T1000 (cell line): ENCODE measurements at places on chromosomes 1 and 21.

DNA sequence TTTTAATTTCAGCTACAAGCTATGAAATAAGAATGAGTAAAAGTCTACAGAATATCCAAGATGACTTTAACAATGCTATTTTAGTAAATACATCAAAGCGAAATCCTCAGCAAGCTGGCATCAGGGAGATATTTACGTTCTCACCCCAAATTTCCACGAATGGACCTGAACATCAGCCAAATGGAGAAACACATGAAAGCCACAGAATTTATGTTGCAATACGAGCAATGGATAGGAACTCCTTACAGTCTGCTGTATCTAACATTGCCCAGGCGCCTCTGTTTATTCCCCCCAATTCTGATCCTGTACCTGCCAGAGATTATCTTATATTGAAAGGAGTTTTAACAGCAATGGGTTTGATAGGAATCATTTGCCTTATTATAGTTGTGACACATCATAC is 13.7 kb upstream of the CLCA1 start:
- no peak for DNase-seq

- no peak for DNase-seq
Observed at GRCh38 chr1:119974013-119974412, 77.7 kb upstream of the ADAM30 start.

DNA sequence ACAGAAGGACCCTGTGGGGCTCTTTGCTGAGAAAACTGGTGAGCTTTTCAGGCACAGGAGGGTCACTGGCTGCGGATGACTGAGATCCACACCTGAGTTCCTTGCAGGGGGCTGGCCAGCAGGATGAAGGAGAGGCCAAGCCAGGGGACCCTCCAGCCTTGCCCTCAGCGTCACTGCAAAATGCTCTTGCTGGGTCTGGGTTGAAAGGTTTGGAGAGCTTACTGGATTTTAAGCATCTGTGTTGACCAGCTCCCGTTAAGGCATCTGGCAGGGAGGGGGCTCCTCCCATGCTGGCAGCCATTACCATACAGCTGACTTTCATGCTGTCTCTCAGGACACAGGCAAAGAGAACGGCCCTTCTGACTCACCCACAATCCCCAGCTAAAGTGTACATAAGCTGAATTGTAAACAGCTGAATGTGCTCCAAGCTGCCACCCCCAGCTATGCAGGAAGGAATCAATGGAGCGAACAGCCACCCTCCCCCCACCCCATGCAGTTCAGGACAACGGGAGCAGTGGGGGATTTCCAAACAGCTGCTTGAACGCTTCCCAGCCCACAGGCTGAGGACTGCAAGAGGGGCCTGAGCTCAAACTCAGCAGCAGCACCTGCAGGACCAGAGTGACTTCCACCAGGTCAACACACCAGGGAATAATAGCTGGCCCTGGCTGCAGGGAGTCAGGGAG is 21.3 kb upstream of the A3GALT2 start:
- DNase-seq = peak; percentile 68

GRCh38 chr1:229295745-229296144 is 24.8 kb downstream of the RAB4A start:
- DNase-seq = no peak

DNA sequence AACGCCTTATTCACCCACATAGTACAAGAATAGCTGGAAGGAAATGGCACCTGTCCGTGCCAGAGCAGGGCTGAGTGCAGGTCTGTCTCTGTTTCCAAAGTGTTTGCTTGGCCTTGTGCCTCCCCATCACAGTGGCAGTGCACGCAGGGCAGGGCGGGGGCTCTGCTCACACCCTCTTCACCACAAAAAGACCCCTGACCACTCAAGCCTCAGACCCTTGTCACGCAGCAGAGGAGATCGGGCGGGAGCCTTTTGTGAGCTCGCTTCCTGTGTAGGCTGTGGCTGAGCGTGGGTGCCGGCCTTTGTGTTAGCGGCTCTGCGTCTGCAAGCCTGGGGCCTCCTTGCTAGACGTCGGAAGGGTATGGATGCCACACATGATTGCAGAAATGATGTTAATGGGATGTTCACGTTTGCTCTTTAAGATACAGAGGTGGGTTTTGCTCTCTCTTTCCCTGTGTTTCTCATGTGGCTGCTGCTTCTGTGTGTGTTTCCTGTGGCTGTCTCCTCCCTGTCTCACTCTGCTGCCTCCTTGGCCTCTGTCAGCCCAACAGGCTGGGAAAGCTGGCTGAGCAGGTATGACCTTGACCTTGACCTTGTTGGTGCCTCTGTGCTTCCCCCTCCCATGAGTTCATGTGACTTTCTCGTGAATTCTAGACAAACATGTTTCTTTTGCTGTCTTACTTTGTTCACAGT is 45.4 kb downstream of the S100B start:
- no peak for DNase-seq

DNA sequence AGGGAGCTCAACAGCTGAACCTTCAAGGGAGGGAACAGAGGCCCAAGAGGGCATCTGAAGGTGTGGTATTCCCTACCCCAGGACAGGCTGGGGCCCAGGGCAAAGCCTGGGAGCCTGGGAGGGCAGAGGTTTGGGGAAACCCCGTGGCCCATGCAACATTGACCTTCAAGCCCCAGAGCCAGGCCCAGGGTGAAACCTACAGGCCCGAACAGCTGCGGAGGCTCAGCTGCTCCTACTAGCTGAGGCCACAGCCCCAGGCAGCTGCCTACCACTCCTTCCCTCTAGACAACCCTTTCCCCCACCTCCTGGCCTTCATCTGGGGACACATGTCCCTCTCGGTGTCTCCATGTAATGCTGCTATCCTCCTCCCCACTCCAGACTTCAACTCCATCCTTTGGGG is 3.2 kb downstream of the LAD1 start:
- no peak for DNase-seq
